Retinal pigment epithelial cell (primary cell): ENCODE measurements at places on chromosomes 1 and 21.
A peak's percentile ranks its signal among the peaks of the same experiment; 100 is the strongest.

DNA sequence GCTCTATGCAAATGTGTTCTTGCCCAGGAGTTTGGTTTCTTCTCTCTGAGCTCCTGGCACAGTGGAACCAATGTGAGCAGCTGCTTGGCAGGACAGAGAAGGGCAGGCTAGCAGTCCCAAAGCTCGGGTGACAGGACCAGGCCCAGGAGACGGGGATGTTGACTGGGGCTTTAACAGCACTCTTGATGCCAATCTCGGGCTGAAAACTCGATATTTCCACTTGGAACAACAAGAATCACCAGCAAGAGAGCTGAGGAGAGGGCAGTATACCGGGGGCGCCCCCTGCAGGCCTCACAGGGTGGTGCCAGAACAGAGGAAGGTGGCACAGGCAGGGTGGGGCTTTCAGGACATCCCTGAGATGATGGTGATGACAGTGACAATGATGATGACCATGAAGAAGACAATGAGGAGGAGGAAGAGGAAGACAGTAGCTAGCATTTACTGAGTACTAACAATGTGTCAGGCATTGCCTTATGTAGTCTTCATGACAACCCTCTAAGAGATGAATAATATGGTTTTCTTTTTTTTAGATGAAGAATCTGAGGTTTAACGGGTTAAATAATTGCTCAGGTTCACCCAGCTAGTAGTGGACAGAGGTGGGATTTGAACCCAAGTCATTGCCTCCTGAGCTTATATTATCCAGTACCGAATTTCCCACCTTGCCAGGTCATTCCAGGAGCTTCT, 2.7 kb upstream of the KCNJ9 start:
- no peak for DNase-seq

DNA sequence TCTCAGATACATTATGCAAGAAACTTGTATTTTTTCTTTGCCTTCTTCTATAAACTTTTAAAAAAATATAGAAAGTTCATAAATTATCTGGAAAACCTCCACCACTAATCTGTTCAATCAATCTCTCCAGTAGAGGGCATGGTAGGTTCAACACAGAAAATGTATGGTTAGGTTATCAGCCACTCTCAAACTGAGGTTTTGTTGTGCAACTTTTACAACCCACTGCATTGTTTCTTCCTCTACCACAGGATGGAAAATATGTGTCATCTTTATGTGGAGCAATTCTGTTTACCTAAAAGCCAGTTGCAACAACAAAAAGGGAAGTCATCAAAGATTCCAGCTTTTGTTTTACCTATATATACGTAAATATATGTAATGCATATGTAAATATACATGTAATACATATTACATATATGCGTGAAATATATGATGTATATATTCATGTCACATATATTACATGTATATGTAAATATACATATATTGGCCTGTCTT, 3.0 kb upstream of the RGS2 start:
- no peak for DNase-seq

GRCh38 chr1:19978143-19978542, 1.3 kb downstream of the PLA2G2A start:
- DNase-seq = no peak

- no peak for DNase-seq
Measured at GRCh38 chr1:169692756-169693460, 18.5 kb downstream of the SELL start.

DNA sequence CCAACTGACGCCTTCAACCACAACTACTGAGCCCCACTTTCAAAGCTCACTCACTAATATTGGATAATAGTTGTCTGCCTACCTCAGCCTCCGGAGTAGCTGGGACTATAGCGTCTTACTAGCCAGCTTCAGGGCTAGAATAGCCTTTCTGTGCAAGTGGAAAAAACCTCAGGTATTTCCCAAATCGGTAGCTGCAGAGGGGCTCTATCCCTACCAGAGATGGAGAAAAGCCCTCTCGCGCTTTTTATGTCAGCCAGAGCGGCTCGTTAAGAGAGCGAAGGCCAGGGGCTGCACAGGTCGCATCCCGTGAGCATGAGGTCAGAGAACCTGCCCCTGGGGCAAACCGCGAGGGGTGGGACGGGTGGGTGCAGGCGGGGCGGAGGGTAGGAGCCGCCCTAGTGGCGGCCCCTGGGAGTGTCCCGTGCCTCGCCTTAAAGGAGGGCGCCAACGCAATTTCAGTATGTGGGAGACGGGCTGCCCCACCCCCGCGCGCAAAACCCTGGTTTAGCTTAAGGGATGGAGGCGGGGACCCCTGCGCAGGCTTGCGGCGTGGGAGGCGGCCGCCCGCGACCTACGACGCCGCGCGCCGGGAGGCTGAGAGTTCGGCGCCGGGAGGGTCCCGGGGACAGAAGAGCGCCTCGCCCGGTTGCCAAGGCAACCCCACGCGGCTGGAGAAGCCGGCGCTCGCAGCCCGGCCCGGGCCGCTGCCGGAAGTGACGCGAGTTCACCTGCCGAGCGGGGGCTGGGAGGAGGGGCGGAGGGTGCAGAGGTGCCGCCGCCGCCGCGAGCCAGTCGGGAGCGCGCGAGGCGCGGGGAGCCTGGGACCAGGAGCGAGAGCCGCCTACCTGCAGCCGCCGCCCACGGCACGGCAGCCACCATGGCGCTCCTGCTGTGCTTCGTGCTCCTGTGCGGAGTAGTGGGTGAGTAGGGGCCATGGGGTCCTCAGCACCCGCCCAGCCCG, at the start of gene CXADR:
TSS of gene CXADR (plus strand) at position 791 of the 961 bp plus-strand sequence. CDS start at position 878, 87 bp downstream.
- DNase-seq = peak; percentile 60

GRCh38 chr1:14812189-14812588, 213.7 kb downstream of the KAZN start:
- DNase-seq = no peak
